ENCODE measurements at places on chromosomes 2 and 18.

DNA sequence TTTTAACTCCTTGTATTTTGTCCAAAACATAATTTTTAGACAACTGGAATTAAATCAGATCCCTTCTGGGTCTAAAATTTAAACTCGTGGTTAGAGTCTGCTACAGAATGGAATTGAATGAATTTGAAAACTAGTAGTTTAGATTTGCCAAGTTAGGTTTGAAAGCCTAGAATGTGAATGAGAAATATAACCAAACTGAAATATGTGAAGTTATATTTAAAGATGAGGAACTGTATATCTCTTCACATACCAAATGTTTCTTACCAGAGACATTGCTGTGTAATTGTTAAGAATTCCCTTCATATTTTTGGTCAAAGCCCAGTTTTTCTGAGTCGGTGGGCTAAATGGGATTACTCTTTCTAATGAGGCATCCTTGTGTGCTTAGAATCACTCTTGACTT, 74.2 kb downstream of the LPIN1 start:
- no peak for DNase-seq

GRCh38 chr2:5365871-5366461, 326.2 kb upstream of the SOX11 start:
- DNase-seq: no peak

GRCh38 chr2:71889759-71890684, 257.6 kb downstream of the CYP26B1 start:
- no peak for DNase-seq

GRCh38 chr2:16079637-16080036, 139.3 kb downstream of the MYCN start:
- DNase-seq: no peak

DNA sequence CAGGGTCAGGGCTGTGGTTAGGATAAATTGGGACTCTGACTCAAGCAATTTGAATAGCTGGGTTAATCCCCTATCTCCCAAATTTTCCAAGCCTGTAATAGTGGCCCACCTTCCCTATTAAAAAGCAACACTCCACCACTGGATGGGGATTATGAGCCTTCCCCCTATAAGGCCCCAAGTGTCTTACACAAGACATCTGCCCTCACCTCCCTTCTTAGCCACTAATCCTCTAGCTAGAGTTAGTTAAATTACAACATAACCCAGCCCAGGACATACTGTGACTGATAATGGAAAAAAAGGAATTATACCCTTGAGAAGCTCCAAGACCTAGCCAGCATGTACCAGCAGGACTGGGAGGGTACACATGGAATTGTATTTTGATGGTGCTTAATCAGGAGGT, 190.4 kb downstream of the NRP2 start:
- no peak for DNase-seq
